ENCODE measurements at places on chromosomes 4 and X. TPM values are rescaled to one million over a fixed set of nuclear protein-coding genes. Genes with fewer than 3 reads are reported as not detected.
A peak's percentile ranks its signal among the peaks of the same experiment; 100 is the strongest.

PAGE2B gene
- 0.52 TPM for total RNA-seq

GRCh38 chrX:24167719-24168472, 18.4 kb downstream of the ZFX start:
- peaks cover 34% of the 10 kb centered on the region for H3K36me3 ChIP-seq
- H3K27me3 ChIP-seq = no peaks in the 10 kb centered on the region
- H3K27ac ChIP-seq = peak overlapping the region; percentile 52
- H3K4me3 ChIP-seq = no peak overlapping the region
- no peak for DNase-seq

DNAAF6 gene
- not detected for total RNA-seq

DNA sequence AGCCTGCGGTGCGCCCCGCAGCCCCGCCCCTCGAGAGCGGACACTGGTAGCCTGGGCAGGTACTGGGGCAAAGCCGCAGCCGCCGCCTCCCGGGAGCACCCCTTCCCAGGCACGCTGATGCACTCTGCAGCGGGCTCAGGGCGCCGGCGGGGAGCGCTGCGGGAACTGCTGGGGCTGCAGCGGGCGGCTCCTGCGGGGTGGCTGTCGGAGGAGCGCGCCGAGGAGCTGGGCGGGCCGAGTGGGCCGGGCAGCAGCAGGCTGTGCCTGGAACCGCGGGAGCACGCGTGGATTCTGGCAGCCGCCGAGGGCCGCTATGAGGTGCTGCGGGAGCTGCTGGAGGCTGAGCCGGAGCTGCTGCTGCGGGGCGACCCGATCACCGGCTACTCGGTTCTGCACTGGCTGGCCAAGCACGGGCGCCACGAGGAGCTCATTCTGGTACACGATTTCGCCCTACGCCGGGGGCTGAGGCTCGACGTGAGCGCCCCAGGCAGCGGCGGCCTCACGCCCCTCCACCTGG, 401 bp downstream of the SOWAHD start:
- H3K27ac ChIP-seq = no peak overlapping the region
- no peaks in the 10 kb centered on the region for H3K27me3 ChIP-seq
- no peaks in the 10 kb centered on the region for H3K36me3 ChIP-seq
- H3K4me3 ChIP-seq = peak overlapping the region; percentile 48
- H3K4me1 ChIP-seq = peaks cover 45% of the 10 kb centered on the region

ZFP92 gene
- 1.5 TPM for total RNA-seq

- H3K4me1 ChIP-seq = no peaks in the 10 kb centered on the region
- no peaks in the 10 kb centered on the region for H3K36me3 ChIP-seq
- no peak overlapping the region for H3K4me3 ChIP-seq
- H3K27me3 ChIP-seq = no peaks in the 10 kb centered on the region
- DNase-seq = no peak
- no peak overlapping the region for H3K27ac ChIP-seq
Observed at GRCh38 chr4:69078852-69079251, 17.4 kb upstream of the UGT2B7 start.

ARHGAP4 gene
- 123 TPM for total RNA-seq

GRSF1 gene
- 118 TPM for total RNA-seq

VEGFC gene
- not detected for total RNA-seq

GRCh38 chr4:68576272-68577125, at the start of gene UGT2B17:
Gene UGT2B17 (minus strand): TSS chr4:68576322. CDS start chr4:68568484, 7,838 bp downstream.
- DNase-seq = no peak
- no peaks in the 10 kb centered on the region for H3K36me3 ChIP-seq
- no peaks in the 10 kb centered on the region for H3K4me1 ChIP-seq
- no peak within 1 kb of the TSS for H3K4me3 ChIP-seq
- no peak within 1 kb of the TSS for H3K27ac ChIP-seq
- H3K27me3 ChIP-seq = peaks cover 5% of the 10 kb centered on the region

CENPVL1 gene
- total RNA-seq = 0.14 TPM

GRCh38 chrX:23993012-23993633, 33.9 kb downstream of the KLHL15 start:
- H3K4me3 ChIP-seq = no peak overlapping the region

DNA sequence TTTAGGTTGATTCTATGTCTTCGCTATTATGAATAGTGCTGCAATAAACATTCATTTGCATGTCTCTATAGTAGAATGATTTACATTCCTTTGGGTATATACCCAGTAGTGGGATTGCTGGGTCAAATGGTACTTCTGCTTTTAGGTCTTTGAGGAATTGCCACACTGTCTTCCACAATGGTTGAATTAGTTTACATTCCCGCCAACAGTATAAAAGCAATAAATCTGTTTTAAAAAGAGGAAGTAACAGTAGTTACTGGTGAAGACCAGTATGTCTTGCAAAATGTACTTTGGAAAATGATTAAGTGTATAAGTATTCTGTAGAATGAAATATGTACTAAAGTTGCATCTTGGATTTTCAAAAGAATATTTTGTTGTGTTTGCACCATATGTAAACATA, 77.3 kb downstream of the SHROOM4 start:
- H3K4me1 ChIP-seq = no peaks in the 10 kb centered on the region
- H3K27ac ChIP-seq = no peak overlapping the region
- no peaks in the 10 kb centered on the region for H3K36me3 ChIP-seq
- no peak for DNase-seq

TKTL1 gene
- total RNA-seq = 0.72 TPM

DNA sequence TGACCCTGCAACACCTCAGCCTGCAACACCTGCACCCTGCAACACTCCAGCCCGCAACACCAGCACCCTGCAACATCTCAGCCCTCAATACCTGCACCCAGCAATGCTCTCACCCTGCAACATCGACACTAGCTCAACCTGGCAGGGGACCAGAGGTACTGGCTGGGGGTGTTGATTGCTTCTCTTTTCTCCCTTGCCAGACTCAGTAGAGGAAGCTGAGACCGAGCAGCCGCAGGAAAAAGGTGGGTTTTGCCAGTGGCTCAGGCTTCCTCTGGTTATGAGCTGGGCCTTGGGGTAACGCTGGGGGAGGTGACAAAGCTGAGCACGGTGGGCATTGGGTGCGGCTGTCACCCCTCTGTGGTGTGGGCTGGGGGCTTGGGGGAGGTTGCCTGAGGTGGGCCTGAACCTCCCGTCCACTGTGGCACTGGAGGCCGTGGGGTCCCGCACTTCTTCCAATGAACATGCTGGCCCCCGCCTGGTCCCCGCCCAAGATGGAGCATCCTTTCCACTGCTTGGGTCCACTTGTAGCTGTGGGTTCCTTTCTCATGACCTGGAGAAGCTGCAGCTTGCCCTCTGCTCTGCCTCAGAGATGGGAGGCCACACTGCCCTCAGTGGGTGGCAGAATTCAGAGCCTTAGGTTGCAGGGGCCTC, 26.0 kb downstream of the SH3TC1 start:
- peaks cover 30% of the 10 kb centered on the region for H3K4me1 ChIP-seq
- no peak for DNase-seq
- peaks cover 14% of the 10 kb centered on the region for H3K36me3 ChIP-seq

OTUD6A gene
- not detected for total RNA-seq

- H3K4me1 ChIP-seq = peaks cover 10% of the 10 kb centered on the region
- peaks cover 28% of the 10 kb centered on the region for H3K36me3 ChIP-seq
- no peaks in the 10 kb centered on the region for H3K27me3 ChIP-seq
- DNase-seq = no peak
Observed at GRCh38 chrX:20181598-20182329, 40.1 kb upstream of the EIF1AX start.

DNA sequence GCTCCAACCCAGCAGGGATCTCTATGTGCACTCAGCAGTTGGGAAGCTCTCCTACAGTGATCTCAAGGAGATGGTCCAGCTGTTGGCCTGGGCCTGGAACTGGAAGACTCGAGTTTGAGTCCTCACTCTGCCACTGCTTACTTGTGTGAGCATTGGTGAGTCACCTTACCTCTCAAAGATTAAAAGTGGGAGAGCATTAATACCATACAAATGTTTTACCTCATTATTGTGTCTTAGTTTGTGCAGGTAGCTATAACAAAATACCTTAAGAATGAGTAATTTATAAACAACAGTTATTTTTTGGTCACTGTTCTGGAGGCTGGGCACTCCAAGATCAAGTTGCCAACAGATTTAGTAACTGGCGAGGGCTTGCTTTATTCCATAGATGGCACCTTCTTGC, 21.4 kb upstream of the ZNF827 start:
- H3K4me1 ChIP-seq = peaks cover 2% of the 10 kb centered on the region
- H3K27me3 ChIP-seq = peaks cover 3% of the 10 kb centered on the region
- H3K36me3 ChIP-seq = peaks cover 1% of the 10 kb centered on the region
- H3K4me3 ChIP-seq = no peak overlapping the region
- no peak overlapping the region for H3K27ac ChIP-seq
- no peak for DNase-seq

DNA sequence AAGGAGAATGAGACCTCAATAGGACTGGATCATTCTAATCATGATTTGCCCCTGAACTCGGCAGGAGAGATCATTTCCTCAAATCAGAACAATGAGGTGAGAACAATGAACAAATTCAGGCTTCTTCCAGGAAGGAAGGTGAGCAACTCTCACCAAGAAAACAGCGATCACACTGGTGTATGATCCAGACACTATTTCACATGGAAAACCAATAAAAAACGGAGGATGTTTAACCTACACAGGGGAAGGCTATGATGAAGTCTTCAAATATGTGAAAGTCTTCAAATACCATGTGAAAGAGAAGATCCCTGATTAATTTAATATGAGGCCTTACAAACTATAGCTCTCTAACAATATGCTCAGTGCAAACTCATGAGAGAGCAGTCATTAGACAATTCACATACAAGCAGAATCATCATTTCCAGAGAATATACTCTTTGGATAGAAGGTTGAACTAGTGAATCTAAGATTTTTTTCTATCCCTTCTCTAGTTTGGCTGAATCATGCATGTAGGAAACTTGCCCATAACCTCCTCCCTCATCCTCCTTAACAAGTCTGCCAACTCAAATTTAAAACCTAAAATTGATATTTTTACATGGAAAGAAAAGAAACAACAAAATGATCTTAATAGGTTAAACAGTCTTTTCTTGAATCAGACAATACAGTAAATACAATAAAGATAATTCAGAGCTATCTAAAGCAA, 122.5 kb downstream of the ADAMTS3 start:
- no peak overlapping the region for H3K4me3 ChIP-seq
- H3K36me3 ChIP-seq = no peaks in the 10 kb centered on the region
- no peak for DNase-seq
- H3K27ac ChIP-seq = no peak overlapping the region

SUPT20HL1 gene
- not detected for total RNA-seq

DNA sequence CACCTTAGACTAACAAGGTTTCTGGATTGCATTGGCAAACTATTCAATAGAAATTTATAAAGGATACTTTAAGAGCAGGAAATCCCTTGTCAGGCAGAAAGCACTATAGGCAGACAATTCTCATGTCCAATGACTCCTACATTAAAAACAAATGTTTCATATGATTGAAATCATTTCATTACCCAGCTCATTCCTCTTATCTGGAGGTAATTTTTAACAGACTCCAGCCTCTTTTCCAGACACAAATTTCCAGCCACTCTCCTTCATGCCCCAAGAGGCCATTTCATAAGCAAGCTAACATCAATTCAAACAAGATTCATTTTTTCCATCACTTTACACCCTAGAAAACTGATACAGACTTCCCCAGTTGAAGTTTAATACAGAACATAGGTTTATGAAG, 495.1 kb upstream of the FRG1 start:
- H3K27me3 ChIP-seq = no peaks in the 10 kb centered on the region
- no peak overlapping the region for H3K4me3 ChIP-seq

GRCh38 chr4:176845636-176846035, 52.9 kb upstream of the VEGFC start:
- H3K4me1 ChIP-seq = no peaks in the 10 kb centered on the region
- DNase-seq = no peak
- H3K36me3 ChIP-seq = no peaks in the 10 kb centered on the region
- peaks cover 3% of the 10 kb centered on the region for H3K27me3 ChIP-seq

GRCh38 chr4:123673971-123674370, 277.4 kb downstream of the SPRY1 start:
- no peak for DNase-seq
- peaks cover 54% of the 10 kb centered on the region for H3K27me3 ChIP-seq
- peaks cover 5% of the 10 kb centered on the region for H3K36me3 ChIP-seq
- H3K4me3 ChIP-seq = no peak overlapping the region
- H3K4me1 ChIP-seq = peaks cover 19% of the 10 kb centered on the region

FGG gene
- total RNA-seq = not detected

SULT1B1 gene
- total RNA-seq = 0.64 TPM

DNA sequence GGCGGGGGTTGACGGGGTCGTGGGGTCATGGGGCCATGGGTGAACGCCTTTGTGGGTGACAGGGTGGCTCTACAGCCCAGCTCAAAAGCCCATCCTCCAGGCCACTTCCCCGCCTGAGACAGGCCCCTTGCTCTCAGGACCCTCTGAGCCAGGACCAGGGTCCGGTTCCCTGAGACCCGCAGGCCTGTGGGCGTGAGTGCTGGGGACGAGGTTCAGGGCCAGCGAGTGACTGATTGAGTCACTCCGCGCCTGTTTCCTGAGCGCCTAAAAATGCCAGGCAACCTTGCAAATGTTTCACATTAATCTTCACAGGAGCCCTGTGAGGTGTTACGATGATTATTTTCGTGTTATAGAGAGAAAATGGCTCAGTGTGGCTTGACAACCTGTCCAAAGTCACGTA, 97.8 kb downstream of the ZNF674 start:
- peaks cover 18% of the 10 kb centered on the region for H3K36me3 ChIP-seq
- H3K27ac ChIP-seq = peak overlapping the region; percentile 93
- peak overlapping the region; percentile 87 for H3K4me3 ChIP-seq
- no peaks in the 10 kb centered on the region for H3K27me3 ChIP-seq
- no peak for DNase-seq

DNA sequence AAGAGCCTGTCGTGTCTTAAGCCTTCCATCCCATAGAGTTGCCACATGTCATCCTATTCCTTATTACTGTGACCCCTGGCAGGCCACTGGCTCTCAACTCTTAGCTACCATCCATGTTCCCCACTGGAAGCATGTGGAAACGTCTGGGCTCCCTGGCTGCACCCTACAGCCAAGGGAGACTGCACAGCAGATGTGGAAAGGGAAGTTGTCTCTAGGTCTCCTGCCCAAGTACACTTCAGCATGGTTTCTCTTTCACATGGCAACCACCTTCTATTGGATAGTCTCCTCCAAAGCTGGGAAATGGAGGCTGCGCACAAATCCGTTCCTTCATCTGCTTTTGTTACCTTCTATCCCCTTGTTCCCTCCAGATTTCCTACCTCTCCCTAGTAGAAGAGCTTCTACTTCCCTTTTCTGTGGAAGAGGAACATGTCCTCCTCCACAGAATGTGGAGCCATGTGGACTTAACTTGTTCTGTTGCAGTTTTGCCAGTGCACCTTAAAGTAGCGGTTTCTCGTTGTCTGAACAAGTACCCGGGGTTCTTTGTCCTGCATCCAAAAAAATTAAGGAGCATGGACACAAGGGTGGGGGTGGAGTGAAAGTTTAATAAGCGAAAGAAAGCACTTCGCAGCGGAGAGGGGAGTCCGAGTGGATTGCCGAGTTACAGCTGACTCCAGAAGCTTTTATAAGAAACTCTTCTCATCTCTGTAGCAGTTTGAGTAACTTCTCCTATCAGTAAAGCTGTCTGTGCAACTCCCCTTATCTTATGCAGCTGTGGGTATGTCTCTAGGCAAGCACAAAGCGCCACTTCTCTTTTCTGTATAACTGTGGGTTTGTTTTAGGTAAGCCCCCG, 52.5 kb downstream of the HMGB2 start:
- peaks cover 43% of the 10 kb centered on the region for H3K36me3 ChIP-seq
- H3K27ac ChIP-seq = no peak overlapping the region
- no peak overlapping the region for H3K4me3 ChIP-seq
- DNase-seq = no peak
- no peaks in the 10 kb centered on the region for H3K27me3 ChIP-seq

Measured in activated naive CD8-positive, alpha-beta T cell treated with anti-CD3 and anti-CD28 coated beads for 36 hours (primary cell).